ENCODE measurements at places on chromosomes 5 and 9.

DNA sequence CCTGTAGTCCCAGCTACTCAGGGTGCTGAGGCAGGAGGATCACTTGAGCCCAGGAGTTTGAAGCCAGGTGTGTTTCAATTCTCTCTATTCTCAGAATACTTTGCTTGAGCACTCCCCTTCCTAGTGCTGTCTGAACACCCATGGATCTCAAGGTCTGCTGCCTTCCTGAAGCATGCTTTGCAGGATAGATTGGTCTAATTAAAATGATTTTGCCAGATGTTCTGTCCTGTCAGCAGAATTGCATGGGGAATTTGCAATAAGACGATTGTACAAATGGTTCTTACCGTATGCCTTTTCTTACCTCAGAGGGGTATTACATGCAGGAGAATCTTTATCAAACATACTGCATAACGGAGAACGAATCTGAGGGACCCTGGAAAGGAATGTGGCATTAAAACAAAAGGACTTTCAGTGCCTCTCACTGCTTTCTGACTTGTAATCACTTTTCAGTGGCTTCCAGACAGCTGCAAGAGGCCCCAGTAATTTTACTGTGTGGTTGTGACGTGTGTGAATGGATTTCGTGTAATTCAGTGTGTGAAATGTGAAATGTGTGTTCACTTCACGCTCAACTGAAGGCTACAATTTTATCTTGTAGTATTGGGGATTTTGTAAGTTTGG is 587.2 kb upstream of the SEMA6A start:
- DNase-seq = no peak

- no peak for DNase-seq
Measured at GRCh38 chr9:119234636-119235035, 134.6 kb downstream of the BRINP1 start.

DNA sequence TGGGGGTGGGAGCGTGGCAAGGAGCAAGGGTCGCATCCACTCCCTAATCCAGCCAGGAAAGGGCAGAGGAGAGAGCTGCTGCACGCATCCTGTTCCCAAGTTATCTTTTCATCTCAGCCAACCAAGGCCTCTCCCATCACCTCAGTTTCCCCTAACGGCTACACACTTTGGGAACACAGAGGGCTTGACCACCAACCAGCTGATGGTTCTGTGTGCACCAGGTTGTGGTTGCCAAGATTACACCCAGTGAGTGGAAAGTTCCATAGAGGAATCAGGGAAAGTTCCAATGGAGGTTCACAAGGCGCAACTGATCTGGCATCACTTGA is 53.9 kb downstream of the ADAM19 start:
- DNase-seq = no peak

- no peak for DNase-seq
Measured at GRCh38 chr5:139767960-139768359, 27.6 kb upstream of the PSD2 start.

DNA sequence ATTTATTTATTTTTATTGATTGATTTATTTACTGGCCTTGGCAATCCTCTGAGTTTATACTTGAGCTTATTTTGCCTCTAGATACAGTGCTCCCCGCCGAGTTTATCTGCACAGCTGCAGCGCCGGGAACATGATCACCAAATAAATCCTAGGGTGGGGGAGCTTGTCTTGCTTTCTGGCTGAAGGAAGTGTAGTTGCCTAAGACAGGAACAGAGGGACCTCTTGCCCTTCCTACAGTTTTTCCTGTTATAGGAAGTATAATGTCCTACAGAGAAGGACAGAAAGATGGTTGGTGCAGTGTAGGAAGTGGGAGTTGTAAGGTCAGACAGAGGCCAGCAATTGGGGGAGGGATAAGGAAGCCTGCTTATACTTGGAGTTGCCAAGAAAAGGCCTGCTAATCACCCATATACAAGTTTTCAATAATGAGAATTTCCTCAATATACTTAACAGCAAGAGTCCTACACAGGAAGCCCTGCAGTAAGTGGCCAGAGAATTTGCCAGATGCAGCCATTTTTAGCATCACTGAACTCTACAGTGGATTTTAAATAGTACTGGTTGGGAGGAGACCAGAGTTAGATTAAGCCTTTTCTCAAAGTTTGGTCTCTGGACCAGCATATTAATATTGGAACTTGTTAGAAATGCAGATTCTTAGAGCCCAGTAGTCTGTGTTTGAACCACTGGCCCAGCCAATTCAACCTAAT is 7.7 kb downstream of the AOPEP start:
- DNase-seq = no peak

Measured in CD4-positive, alpha-beta T cell treated with Interleukin-21 for 1 hour (primary cell).